Hippocampal formation (tissue), 2 donors: ENCODE measurements at places on chromosomes 5 and 9.

DNA sequence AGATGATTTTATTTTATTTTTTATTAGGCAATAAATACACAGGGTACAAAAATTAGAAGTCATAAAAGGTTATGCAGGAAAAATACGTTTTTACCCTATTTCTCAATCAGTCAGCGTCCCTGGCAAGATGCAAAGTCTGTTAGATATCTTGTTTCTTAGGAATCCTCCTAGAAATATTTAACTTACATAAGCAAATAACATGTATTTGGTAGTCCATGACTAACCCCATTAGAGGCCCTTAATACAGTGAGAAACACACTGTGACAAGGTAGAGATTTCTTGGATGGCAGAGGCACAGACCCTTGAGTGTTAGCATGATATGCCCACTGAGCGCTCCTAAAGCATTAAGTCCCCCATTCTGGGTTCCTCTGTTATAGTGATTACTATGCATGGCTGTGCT is 121.2 kb upstream of the ADAMTSL1 start:
- no peak for DNase-seq

GRCh38 chr9:112332674-112332976 is 794 bp downstream of the PTBP3 start:
- DNase-seq, result no peak

DNA sequence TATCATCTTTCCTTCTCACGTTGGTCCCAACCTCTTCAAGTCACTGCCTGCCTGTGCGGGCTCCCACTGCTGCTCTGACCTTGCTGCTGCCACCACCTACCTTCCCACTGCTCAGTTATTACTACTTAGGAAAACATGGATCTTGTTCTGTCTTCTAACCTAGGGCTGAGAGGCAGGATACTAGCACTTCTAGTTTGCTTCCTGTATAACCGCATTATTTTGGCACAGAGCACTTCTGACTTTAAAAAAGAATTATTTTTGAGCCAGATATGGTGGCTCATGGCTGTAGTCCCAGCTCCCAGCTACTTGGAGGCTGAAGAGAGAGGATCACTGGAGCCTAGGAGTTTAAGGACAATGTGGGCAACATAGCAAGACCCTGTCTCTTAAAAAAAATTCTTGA is 135.4 kb upstream of the GNA14 start:
- no peak for DNase-seq

- no peak for DNase-seq
Measured at GRCh38 chr9:23611869-23612268, 214.2 kb downstream of the ELAVL2 start.

GRCh38 chr5:42952578-42952974 is 87.5 kb downstream of the ANXA2R start:
- DNase-seq, result no peak

DNA sequence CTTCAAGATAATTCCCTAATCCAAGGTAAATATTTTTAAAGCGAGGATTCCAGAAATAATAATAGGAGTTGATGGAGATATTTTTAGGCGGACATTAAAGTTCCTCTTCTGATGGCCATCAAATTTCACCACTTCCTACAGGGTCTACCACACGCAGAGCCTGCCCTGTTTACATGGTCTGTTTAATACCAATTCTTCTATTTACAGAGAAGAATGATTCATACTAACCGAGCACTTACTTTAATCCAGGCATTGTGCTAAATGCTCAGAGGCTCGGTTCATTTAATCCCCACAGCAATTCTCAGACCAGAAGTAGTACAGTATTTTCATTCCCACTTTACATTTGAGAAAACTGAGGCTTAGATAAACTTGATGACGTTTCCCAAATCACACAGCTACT is 3.0 kb upstream of the ITGA1 start:
- no peak for DNase-seq

- no peak for DNase-seq
Measured at GRCh38 chr9:33818847-33819500, 2.0 kb downstream of the UBE2R2 start.

GRCh38 chr9:122226758-122227574 is 1.8 kb downstream of the LHX6 start:
- no peak for DNase-seq

- no peak for DNase-seq
Measured at GRCh38 chr9:136762915-136763648, 1.2 kb downstream of the LCN15 start.

DNA sequence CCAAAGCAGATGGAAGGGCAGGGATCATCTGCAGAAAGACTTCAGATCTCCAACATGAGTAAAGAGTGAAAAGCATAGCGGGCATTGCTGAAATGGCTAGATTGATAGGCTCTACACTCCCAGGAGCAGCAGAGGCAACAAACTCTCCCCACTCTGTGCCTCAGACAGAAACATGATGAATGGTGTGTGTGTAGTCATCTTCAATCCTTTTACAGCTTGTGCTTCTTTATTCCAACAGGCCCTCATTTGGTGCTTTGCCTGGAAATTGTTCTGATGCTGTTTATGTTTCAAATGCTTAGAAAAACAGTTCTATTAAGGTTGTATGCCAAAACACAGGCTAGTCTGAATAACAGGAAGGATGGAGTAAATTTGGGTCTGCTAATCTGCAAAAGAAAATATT is 176.2 kb downstream of the DMRTA1 start:
- no peak for DNase-seq

GRCh38 chr9:38176251-38176650 is 107.2 kb upstream of the SHB start:
- no peak for DNase-seq

GRCh38 chr9:81455462-81456219 is 233.7 kb downstream of the TLE1 start:
- DNase-seq, result peak; percentile 22

DNA sequence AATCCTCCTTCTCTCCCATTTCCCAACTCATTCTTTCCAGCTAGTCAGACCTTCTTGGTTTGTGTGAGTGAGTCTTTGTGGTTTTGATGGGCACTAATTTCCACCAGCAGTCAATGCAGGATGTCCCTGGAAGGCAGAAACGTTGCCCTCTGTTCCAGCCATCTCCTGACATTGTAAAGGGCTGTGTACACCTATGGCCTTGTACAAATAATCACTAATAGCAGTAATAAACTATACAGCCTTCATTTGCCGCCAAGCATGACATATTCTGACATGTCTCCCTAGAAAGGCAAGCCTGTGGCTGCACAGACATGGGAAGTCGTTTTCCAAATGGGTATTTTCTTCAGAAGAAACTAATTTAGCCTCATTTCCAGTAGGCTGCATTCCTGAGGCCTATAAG is 18.4 kb upstream of the DENND1A start:
- no peak for DNase-seq

- DNase-seq, result no peak
Measured at GRCh38 chr5:119168401-119168800, 97.5 kb downstream of the DMXL1 start.

DNA sequence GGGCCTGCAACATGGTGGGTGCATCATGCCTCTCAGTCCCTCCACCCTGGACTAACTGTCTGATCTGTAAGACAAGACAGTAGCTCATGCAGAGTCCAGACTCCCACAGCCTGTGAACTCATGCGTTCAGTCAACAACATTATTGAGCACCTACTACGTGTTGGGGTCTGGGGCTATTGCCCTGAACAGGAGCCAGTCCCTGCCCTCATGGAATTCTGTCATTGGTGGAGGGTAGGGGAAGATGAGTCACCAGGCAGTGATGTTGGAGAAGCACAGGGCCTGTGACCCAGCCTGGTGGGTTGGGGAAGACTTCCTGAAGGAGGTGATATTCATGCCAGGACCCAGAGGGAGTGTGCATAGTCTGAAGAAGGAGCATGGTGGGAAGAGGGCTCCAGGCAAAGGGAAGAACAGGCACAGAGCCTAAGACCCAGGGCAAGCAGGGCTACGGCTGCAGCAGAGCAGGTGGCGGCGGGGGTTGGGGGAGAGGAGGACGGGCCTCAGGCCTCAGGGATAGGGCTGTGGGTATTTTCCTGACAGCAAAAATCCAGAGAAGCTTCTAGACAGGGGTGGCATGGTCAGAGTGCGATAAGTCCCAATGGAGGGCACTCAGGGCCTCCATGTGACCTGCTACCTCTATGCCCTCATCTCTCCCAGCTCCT is 26.7 kb upstream of the PSD2 start:
- no peak for DNase-seq

- DNase-seq, result no peak
Measured at GRCh38 chr9:104367507-104367906, 136.6 kb upstream of the OR13F1 start.

GRCh38 chr9:75483636-75484035 is 395.3 kb downstream of the OSTF1 start:
- DNase-seq, result no peak

- DNase-seq, result no peak
Measured at GRCh38 chr5:86735370-86735769, 117.6 kb downstream of the COX7C start.

- DNase-seq, result peak; percentile 44
Measured at GRCh38 chr9:130240410-130241197, 25.0 kb upstream of the HMCN2 start.

- no peak for DNase-seq
Measured at GRCh38 chr5:3490957-3491507, 104.6 kb upstream of the IRX1 start.

GRCh38 chr9:114497236-114497635 is 8.0 kb downstream of the WHRN start:
- peak; percentile 17 for DNase-seq

DNA sequence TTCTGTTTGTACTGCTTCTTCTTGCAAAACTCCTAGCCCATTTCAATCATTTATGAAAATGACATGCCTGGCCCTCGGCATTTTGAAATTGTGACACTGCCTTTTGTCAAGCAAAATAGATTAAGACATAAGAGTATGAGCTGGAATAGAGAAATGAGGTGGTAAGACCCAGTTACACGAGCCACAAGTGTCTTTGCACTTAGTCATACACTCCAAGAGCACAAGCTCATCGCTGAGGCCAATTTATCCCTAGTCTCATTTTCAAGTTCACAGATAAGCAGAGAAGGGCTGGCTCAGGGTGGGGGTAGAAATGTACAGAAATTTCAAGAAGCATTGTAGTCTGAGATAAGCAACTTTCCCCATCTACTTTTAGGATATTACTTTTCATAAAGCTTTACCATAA is 40.6 kb upstream of the MAP1B start:
- no peak for DNase-seq

DNA sequence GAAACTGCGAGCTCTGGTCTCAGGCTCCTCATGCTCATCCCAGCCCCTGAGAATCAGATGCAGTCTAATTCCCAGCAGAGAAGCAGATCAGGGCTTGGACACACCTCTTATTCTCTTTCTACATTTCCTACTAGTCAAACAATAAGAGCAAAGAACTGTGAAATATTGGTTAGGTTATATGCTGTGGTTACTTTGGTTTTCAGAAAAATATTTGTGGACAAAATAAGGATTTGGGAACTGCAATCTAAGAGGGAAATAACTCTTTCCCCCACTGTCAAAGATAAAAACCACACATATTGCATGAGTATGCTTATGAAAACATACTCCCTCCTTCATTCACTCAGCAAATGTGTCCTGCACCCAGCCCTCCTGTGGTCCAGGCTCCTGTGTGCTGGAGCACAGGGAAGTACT is 164.5 kb upstream of the S1PR3 start:
- no peak for DNase-seq

GRCh38 chr9:137305798-137306065 is 3.7 kb upstream of the NRARP start:
- no peak for DNase-seq

- DNase-seq, result no peak
Measured at GRCh38 chr5:74027732-74028338, 401.8 kb downstream of the ARHGEF28 start.

GRCh38 chr5:154291917-154292316 is 101.4 kb downstream of the GALNT10 start:
- no peak for DNase-seq

DNA sequence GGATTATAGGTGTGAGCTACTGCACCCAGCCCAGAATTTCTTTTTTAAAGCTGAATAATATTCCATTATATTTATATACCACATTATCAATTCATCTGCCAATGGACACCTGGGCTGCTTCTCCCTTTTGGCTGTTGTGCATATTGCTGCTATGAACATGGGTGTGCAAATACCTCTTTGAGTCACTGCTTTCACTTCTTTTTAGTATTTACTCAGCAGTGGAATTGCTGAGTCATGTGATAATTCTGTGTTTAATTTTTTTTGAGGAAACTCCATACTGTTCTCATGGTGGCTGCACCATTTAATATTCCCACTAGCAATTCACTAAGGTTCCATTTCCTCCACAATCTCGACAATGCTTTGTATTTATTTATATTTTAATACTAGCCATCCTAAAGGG is 36.1 kb upstream of the KIF4B start:
- no peak for DNase-seq

DNA sequence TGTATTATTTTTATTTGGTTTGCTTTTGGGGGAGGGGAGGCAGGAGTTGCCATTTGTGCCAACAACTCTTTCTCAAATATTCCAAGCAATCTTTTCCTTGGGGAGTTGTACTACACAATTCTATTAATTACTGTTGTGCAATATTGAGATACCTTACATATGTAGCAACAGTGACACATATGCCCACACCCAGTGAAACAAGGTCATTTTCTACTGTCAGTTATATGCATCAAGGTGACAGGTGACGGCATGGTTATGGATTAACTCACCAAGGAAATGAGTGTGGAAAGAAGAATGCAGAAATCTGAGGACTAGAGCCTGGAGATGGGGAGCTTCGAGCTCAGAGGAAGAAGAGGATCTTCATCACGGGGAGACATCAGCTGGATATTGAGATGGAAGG is 17.9 kb upstream of the MSMP start:
- DNase-seq, result no peak

GRCh38 chr9:5013374-5013773 is 28.3 kb downstream of the JAK2 start:
- no peak for DNase-seq

GRCh38 chr5:27619982-27620381 is 581.6 kb upstream of the CDH9 start:
- DNase-seq, result no peak

DNA sequence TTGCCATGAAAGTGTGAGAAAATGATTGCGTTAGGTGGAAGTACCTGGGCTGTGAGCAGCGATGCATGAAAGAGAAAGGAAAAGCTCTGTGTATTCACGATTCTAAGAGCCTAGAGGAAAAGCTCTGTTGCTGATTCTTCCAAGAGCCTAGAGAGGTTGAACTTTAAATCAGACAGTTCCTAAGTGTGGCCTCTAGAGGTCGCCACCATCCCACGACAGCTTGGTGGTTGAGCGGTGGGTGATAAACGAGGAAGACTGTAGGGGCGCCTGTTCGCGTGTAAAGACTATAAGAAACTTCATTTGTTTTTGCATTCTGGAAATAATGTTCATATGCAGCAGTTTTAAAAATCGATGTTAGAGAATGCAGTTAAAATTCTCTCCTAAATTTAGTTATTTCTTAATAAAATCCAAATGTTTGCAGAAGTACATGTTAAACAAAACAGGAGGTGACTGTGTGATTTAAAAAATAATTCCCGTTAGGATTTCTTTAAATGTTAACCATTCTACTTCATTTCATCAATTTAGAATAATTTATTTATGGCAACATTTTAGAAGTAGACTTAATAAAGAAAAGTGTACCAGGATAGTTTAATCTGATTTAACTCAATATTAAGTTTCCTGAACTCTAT is 107.7 kb downstream of the TENT4A start:
- DNase-seq, result no peak

GRCh38 chr9:131060900-131061630 is 35.3 kb upstream of the AIF1L start:
- DNase-seq, result no peak

- no peak for DNase-seq
Measured at GRCh38 chr5:125409234-125409860, 662.9 kb upstream of the ZNF608 start.

- DNase-seq, result peak; percentile 86
Measured at GRCh38 chr9:6703898-6704639, 53.7 kb upstream of the KDM4C start.
